CD8-positive, alpha-beta memory T cell (primary cell): ENCODE measurements at places on chromosomes 4 and X.

- no peak for DNase-seq
Measured at GRCh38 chr4:182449186-182449929, 206.2 kb downstream of the TENM3 start.

DNA sequence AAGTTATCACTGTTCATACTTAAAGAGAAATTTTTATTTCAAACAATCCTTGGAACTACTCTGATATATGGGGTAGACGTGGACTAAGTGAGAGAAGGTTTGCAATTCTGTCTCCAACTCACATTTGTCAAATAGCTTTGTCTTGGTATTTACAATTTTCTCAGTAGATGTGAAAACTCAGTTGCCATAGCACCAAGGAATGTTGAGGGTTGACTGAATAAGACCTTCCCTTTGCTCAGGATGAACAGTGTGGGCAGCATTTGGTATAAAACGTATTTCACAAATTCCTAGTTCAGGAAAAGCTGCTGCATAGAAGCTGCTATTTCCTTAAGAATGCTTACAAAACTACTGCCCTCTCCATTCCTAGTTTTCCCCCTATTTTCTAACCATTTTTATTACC lies 399.5 kb downstream of the NKX6-1 start:
- no peak for DNase-seq

GRCh38 chr4:139736661-139737060 lies 71.0 kb downstream of the MGST2 start:
- DNase-seq, result no peak

DNA sequence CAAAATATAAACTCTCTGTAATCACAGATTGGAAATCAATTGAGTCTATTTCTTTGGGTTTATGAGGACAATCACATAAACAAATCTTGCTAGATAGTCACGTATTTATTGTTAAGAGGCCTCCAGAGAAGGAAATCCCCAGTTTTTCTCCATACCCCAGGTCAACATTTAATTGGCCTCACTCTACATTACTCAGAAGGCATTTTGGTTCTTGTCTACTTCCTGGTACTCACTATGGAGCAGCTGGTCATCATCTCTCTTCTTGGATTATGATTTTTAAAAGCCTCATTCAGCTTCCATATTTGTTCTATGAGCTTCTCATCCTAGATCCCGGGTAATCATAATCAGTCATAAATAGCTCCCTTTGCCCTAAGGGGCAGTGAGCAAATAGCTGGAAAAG lies 81.6 kb upstream of the LNX1 start:
- DNase-seq, result no peak
